ENCODE measurements at places on chromosomes 5 and 9.

DNA sequence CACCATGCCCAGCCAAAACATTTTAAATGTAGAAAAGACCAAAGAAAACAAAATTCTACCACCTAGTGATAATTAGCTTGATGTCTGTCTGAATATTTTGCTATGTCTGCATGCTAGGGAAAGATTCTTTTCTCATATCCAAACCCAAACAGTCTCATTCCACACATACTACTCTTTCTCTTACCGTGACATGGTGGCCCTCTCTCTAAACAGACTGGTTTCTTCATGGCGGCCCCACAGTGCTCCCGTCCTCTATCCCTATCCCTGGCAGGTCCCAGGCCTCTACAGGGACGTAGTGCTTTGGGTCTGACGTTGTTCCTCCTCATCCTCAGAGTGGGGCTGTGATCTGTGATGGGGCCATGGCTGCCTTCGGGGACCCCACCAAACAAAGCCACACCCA lies 8.1 kb downstream of the CORO2A start:
- no peak for DNase-seq

DNA sequence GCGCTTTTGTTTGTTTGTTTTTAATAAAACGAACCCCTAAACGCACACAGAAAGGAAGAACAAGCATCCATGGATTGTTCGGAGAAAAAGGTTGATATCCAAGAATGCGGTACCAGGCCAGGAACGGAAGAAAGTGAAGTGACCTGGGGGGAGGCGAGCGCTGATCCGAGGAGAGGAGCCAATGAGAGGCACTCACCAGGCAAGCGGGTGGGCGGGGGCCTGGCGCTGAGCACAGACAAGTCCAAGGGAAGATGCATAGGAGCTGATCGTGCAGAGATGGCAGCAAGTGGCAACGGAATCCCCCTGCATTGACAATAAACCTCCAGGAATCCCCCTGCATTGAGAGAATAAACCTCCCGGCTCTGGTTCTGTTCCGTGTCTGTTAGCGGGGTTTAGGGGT lies 8.4 kb downstream of the OBP2B start:
- DNase-seq: no peak

GRCh38 chr5:163504079-163504931 lies 1.1 kb upstream of the MAT2B start:
- DNase-seq: peak; percentile 42

DNA sequence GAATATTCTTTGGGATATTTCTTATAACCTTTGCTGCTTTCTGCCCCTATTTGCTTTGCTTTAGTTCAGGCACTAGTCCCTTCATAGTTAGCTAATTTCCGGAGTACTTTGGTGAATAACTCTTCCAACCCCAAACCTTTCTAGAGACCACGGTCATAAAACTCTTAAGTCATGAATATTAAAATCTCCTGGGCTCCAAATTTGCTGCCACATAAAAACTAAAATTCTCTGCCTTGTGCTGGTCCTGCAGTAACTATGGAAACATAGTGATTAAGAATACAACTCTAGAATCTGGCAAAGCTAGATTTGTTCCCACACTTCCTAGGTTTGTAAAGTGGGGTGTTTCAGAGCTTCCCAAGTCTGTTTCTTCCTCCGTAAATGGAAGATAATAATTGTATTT lies 10.0 kb upstream of the ACTBL2 start:
- DNase-seq: no peak

DNA sequence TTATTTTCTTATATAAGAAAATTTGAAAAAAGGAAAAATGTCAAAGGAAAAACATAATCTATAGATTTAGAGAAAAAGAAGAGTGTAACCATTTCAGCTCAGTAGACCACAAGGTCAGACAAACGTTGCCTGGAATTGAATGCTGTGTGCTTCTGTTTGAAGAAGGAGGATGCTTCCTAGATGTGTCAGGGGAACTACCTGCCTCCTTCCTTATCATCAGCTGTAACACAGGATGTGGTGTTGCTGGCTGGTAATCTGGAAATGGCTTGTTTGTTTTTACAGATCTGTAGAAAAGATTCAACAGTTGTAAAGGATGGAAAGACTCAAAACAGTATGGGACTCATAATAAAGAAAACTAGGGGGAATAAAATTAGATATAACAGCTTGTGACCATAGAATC lies 160.7 kb upstream of the MEF2C start:
- peak; percentile 11 for DNase-seq

DNA sequence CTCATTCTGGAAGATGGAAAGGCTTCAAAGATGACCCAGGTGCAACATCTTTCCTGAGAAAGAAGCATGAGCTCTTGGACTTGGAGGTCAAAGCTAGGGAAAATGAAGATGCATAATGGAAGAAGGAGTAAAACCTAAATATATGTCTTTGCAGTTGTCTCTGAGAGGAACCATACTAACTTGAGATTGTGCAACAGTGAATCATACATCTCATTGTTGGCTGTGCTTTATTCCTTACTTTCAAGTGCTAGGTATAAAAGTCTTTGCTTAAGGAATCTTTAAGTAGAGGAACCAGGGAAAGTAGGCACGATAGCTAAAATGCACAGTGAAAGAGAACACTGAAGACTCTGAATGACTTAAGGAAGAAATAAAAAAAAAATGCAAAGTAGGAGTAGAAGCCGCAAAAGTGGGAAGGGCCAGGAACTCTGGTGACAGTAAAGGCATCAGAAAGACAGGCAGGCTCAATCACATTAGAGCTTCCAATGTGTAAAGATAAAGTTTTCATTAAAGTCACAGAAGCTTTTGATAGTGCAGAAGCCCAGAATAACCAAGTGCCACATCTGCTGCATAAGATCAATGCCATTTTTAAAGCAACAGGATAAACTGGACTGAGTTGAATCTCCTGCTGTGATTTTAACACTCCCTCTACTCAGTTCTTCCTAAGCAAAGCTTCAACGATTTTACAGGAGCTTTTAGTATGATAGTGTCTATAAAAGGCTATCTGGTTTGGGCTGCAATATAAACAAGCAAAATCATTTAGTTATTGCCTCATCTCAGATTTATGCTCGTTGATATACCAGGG lies 432.3 kb upstream of the EDIL3 start:
- no peak for DNase-seq

DNA sequence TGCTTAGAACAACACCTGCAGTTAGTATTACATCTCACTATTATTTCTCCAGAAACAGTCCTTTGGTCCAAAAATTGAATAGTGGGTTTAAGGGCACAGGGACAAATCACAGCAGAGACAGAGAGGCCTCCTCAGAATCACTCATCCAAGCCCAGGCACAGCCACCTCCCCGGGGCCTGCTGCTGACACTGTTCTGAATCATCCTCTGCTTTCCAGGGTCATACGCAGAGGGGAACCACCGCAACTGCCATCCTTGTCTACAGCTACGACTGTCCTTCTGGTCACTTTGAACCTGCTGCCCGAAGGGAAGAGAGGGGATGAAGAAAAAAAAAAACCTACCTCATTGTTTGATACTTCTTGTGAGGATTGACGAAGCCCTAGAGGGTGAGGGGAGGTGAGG lies 35.3 kb upstream of the MAN2A1 start:
- no peak for DNase-seq

GRCh38 chr9:113963017-113963620 lies 87.0 kb downstream of the ZNF618 start:
- DNase-seq: peak; percentile 39

GRCh38 chr5:111699324-111699723 lies 57.7 kb downstream of the NREP start:
- DNase-seq: no peak

DNA sequence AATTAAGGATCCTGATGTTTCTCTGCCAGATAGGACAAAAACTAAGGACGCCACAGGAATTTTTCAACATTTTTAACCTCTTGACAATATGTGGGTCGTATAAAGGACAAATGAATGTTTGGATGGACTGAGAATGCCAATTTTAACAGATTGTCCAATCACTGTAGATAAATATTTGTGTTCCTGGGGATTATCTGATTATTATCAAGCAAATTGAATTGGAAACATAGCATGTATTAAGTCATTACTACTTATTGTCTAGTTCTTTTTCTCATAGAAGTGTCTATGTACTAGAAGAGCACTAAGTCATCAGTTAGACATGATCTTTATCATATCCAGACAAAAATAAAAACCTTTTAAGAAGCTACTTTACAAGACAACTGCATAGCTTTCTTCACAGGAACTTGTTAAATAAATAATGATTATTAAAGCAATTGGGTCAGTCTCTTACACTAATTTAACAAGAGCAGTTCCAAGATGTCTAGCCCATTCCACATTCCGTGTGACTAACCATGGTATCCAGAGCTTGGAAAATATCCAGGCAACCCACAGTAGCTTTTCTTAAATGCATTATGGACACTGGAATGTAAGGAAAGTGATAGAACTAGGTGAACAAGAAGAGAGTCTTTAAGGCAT lies 127.5 kb upstream of the CDKN2B start:
- peak; percentile 88 for DNase-seq

DNA sequence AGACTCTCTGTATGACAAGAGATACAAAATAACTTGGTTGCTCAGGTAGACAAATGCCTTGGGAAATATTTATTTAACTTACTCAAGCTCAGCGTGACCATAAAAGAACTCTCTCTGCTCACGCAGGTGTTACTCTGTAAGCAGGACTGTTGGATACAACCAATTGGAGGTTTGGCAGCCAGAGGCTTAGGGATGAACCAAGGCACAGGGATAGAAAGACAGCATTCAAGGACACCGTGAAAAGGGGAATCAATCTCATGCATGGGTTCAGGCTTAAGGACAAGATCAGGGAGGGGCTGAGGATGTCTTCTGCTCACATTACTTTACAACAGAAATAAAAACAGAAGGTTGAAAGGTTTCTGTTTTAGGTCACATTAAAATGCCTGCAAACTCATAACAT lies 389.0 kb upstream of the BRINP1 start:
- DNase-seq: no peak

DNA sequence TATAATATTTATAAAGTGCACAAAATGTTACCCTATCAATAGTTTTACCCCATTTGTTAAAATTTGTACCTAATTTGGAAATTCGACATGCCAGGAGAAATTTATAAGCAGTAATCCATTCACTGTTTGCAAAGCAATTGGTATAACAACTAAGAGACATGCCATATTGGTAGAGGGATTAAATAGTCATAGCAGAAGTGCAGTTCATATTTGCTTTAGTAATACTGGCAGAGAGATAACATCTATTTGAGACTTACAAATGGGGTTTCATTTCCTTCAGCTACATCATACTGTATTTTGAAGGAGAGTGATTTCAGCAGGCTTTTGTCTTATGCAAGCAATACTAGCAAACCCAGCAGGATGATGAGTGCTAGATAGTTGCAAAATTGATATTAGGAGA lies 610.4 kb upstream of the CDH10 start:
- no peak for DNase-seq

- no peak for DNase-seq
Observed at GRCh38 chr9:123488722-123489321, 132.8 kb downstream of the CRB2 start.

DNA sequence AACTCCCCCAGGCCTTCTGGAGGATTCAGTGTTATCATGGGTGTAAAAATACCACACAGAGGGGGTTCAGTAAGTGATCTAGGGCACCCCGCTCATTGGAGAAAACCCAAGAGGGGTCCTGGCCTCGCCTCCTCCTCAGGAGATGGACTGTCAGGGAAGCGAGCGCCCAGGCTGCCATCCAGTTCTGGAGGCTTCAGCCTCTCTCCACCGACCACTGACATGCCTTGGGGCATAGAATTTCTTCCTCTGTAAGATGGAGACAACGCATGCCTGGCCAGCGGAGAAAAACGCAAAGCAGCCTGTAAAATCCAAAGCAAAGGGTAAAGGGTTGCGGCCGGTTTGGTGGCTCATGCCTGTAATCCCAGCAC lies 165.4 kb downstream of the COL23A1 start:
- DNase-seq: no peak

GRCh38 chr5:173633304-173633703 lies 16.9 kb upstream of the BOD1 start:
- no peak for DNase-seq

All from HFFc6 (cell line).